Activated CD8-positive, alpha-beta memory T cell treated with anti-CD3 and anti-CD28 coated beads, Interleukin-2, amount 10 ng/mL, durations not matched to agents 7 days and 5 days (primary cell): ENCODE measurements at places on chromosomes 5 and 9. TPM values are rescaled to one million over a fixed set of nuclear protein-coding genes. Genes with fewer than 3 reads are reported as not detected.

Gene SMIM23
- total RNA-seq, result not detected

Gene INSL6
- total RNA-seq, result not detected

Gene CRHBP
- total RNA-seq, result not detected

DNA sequence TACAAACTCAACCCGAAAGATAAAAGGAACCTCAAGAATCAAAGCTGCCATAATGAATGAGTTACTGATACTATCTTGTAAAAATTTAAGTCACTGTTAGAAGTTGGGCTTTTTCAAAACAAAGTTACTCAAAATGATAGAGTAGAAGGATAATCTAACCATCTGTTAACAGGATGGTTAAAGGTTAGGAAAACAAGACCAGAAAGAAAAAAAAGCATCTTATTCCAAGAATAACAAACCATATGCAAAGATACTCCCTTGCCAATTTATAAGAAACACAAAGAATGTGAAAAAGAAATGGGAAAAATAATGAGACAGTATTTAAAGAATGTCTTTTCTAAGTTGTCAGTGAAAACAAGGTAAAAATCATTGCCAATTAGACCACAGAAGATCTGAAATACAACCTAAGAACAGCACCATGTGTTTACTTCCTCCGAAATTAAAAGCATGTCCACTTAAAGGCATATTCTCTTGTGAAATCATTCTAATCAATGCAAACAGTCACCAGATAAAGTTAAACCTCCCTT, 51.2 kb downstream of the STRBP start:
- no peak for DNase-seq

DNA sequence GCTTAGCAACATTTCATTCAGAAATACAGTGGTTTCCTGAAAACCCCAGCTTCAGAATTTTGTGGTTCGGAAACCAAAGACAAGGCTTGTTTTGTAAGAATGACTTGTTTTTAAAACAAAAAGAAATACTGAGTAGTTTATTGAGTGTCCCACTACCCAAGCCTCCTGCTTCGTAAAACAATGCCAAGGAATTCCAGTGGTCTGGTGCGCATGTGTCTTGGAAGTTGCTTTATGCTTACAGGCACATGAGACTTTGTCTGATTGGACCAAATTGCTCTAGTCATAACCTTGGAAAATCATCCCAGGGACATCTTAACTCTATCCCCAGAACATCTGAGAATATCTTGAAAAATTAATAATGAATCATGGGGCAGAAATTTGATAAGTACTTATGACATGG, 77.1 kb upstream of the FST start:
- DNase-seq, result no peak
- H3K4me3 ChIP-seq, result no peak overlapping the region
- no peaks in the 10 kb centered on the region for H3K4me1 ChIP-seq
- H3K27ac ChIP-seq, result no peak overlapping the region
- peaks cover 4% of the 10 kb centered on the region for H3K27me3 ChIP-seq
- no peaks in the 10 kb centered on the region for H3K36me3 ChIP-seq

- no peak overlapping the region for H3K27ac ChIP-seq
- no peak for DNase-seq
- H3K27me3 ChIP-seq, result no peaks in the 10 kb centered on the region
- peaks cover 73% of the 10 kb centered on the region for H3K36me3 ChIP-seq
- peaks cover 31% of the 10 kb centered on the region for H3K4me1 ChIP-seq
Observed at GRCh38 chr9:88414298-88414697, 26.1 kb downstream of the SPIN1 start.

GRCh38 chr5:82754036-82754746, 323.0 kb downstream of the TMEM167A start:
- H3K27ac ChIP-seq, result no peak overlapping the region
- peaks cover 8% of the 10 kb centered on the region for H3K27me3 ChIP-seq
- H3K36me3 ChIP-seq, result no peaks in the 10 kb centered on the region
- no peaks in the 10 kb centered on the region for H3K4me1 ChIP-seq
- no peak for DNase-seq

GRCh38 chr5:75303419-75303818, 33.6 kb upstream of the HMGCR start:
- H3K4me1 ChIP-seq, result no peaks in the 10 kb centered on the region
- H3K27ac ChIP-seq, result no peak overlapping the region
- H3K36me3 ChIP-seq, result no peaks in the 10 kb centered on the region
- no peak for DNase-seq
- peaks cover 2% of the 10 kb centered on the region for H3K27me3 ChIP-seq

DNA sequence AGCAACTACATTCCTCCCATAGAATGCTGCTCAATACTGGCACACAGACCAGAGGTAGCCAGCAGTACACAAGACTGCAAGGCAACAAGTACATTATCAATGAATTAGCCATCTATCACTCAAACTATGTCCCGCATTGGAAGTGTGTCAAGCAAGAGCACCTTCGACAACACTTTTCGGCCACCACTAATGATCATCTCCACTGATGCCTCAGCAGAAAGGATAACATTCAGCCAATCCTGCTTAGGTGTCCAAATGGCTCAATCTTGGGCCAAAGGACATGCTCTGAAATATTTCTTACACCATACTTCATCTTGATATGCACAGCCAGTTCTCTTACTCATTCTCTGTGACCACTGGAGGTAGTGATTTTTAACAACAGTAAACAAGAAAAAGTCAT, 25.0 kb downstream of the SKP1 start:
- H3K27ac ChIP-seq, result peak overlapping the region; percentile 33
- peaks cover 49% of the 10 kb centered on the region for H3K36me3 ChIP-seq
- no peaks in the 10 kb centered on the region for H3K27me3 ChIP-seq
- H3K4me3 ChIP-seq, result no peak overlapping the region
- DNase-seq, result no peak

- H3K4me3 ChIP-seq, result no peak overlapping the region
- H3K4me1 ChIP-seq, result no peaks in the 10 kb centered on the region
- H3K27me3 ChIP-seq, result no peaks in the 10 kb centered on the region
- no peaks in the 10 kb centered on the region for H3K36me3 ChIP-seq
- DNase-seq, result no peak
Observed at GRCh38 chr5:126965061-126965475, 65.3 kb downstream of the MARCHF3 start.

DNA sequence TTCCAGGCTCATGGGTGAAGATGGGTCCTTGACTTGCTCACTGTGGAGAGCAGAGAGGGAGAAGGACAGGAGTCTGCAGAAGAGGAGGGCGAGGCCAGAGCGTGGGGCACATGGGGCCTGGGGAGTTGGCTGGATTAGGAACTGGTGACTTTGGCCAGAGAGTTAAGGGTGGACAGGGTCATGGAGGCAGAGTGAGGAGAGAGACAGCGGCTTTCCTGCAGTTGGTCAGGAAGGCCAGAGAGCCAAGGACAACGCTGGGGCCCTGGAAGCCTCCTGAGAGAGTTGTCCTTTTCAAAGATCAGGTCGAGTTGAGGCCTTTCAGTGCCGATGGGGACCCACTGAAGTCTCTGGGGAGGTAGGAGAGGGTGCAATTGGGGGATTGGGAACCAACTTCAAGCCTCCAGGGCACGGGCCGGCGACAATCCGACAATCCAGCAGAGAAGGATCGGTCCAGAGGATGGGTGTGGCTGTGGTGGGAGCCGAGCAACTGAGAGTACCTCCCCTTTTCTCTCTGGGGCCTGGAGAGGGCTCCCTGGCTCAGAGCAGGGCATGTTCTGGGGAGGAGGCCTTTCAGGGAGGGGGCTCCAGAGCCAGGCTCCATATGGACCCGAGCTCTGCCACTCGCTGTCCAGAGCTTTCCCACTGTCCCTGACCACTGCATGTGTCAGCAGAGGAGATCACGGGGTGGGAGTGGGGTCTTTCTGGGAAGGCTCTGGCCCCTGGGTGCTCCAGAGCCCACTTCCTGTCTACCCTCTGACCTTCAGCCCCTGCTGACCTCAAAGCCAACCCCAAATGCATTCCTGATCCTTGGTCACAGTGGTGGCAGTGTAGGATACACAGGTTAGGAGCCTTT, 7.5 kb upstream of the PHYHD1 start:
- H3K27me3 ChIP-seq, result no peaks in the 10 kb centered on the region
- H3K36me3 ChIP-seq, result peaks cover 24% of the 10 kb centered on the region
- H3K4me3 ChIP-seq, result no peak overlapping the region
- peak overlapping the region; percentile 52 for H3K27ac ChIP-seq
- no peak for DNase-seq

DNA sequence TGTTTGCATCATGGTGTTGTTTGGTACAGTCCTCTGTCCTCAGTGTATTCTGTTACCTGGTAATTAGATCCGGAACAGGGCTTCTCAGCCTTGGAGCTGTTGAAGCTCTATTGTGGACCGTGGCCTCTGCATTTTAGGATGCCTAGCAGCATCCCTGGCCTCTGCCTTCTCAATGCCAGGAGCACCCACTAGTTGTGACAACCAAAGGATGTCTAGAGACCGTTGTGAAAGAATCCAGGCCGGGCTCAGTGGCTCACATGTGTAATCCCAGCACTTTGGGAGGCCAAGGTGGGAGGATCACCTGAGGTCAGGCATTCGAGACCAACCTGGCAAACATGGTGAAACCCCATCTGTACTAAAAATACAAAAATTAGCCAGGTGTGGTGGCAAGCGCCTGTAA, 159.6 kb downstream of the CACNA1B start:
- no peak overlapping the region for H3K4me3 ChIP-seq
- H3K27me3 ChIP-seq, result peaks cover 20% of the 10 kb centered on the region
- H3K36me3 ChIP-seq, result no peaks in the 10 kb centered on the region

GRCh38 chr5:33362915-33363314, 77.8 kb upstream of the TARS1 start:
- DNase-seq, result no peak
- H3K27me3 ChIP-seq, result no peaks in the 10 kb centered on the region
- no peak overlapping the region for H3K4me3 ChIP-seq

DNA sequence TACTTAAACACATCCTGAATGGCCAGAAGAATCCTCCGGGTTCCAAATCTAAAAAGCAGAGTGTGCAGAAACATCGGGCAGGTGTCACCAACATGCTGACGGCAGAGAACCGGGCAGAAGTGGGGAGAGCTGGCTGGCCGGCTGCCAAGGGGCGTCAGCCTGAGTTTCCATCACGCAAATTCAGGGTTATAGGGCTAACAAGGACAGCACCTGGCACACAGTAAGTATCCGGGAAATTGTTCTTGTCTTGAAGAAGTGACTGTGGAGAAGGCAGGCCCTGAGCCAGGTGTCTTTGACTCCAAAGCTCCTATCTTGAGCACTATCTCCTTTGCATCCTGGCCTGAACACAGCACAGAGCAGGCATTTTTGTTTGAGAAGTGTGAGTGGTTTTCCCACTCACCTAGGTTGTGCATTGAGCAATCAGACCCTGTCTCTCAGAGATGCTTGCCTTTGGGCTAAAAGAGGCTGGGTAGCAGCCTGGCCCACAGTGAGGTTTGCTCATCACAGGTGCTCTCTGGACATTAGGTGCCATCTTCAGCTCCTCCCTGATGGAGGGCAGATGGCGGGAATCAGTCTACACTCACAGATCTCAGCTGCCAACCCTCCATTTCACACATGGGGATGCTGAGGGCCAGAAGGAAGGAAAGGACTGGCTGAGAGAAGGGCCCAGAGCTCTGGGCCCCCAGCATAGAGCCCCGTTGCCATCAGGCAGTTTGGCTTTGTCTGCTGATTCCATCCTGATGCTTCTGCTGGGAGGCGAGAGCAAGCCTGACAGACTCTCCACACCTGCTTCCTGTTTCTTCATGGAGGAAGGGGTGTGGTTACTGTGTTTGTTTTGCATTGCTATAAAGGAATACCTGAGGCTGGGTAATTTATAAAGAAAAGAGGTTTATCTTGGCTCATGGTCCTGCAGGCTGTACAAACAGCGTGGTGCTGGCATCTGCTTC, 52.8 kb downstream of the WHRN start:
- peak overlapping the region; percentile 24 for H3K27ac ChIP-seq
- peaks cover 22% of the 10 kb centered on the region for H3K4me1 ChIP-seq
- H3K4me3 ChIP-seq, result no peak overlapping the region
- no peak for DNase-seq
- peaks cover 2% of the 10 kb centered on the region for H3K36me3 ChIP-seq

DNA sequence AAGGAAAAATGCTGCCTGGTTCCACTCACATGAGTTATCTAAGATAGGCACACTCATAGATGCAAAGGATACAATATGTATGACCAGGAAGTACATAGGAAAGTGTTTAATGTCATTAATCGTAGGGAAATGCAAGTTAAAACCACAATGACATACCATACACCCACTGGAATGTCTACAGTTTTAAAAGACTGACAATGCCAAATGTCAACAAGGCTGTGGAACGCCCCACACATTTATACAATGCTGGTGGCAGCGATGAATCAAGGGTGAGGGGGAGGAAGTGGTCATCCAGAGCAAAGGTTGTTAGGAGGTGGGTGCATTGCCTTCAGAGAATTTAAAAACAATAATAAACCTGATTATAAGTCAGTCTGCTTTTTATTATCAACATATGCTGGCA, 437.8 kb downstream of the ARHGEF28 start:
- no peaks in the 10 kb centered on the region for H3K4me1 ChIP-seq
- no peak overlapping the region for H3K4me3 ChIP-seq
- no peak for DNase-seq

- no peaks in the 10 kb centered on the region for H3K27me3 ChIP-seq
- no peak overlapping the region for H3K4me3 ChIP-seq
- no peaks in the 10 kb centered on the region for H3K4me1 ChIP-seq
Observed at GRCh38 chr9:11743356-11743755, 949.8 kb upstream of the TYRP1 start.

DNA sequence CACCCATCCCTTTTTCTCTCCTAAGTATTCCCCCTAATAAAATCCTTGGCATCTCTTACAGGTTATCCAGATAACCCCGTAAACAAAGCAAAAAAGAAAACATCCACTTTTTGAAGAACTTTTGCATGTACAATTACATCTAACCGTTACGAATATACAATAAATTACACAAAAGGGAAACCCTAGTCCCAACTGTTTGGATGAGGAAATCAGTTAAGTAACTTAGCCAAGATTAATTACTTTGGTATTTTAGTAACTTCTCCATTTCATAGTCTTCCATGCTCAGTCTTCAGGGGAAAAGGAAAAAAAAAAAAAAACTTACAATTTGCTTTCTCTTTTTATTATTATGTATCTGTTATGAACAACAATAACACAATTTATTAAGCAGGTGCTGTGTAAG, 212.9 kb downstream of the ACTL7B start:
- H3K36me3 ChIP-seq, result no peaks in the 10 kb centered on the region
- H3K27me3 ChIP-seq, result no peaks in the 10 kb centered on the region
- no peak overlapping the region for H3K27ac ChIP-seq
- no peak overlapping the region for H3K4me3 ChIP-seq
- H3K4me1 ChIP-seq, result no peaks in the 10 kb centered on the region

GRCh38 chr9:95627802-95628201, 111.0 kb upstream of the PTCH1 start:
- H3K4me3 ChIP-seq, result no peak overlapping the region
- no peak for DNase-seq
- H3K27me3 ChIP-seq, result peaks cover 27% of the 10 kb centered on the region
- peaks cover 1% of the 10 kb centered on the region for H3K36me3 ChIP-seq
- no peak overlapping the region for H3K27ac ChIP-seq

GRCh38 chr9:93088656-93089015, 7.4 kb upstream of the CARD19 start:
- peaks cover 51% of the 10 kb centered on the region for H3K4me1 ChIP-seq
- H3K36me3 ChIP-seq, result peaks cover 76% of the 10 kb centered on the region
- H3K27ac ChIP-seq, result no peak overlapping the region

GRCh38 chr5:38878391-38879077, 32.7 kb downstream of the OSMR start:
- H3K4me1 ChIP-seq, result no peaks in the 10 kb centered on the region
- DNase-seq, result no peak
- H3K36me3 ChIP-seq, result no peaks in the 10 kb centered on the region
- H3K27ac ChIP-seq, result no peak overlapping the region
- peaks cover 35% of the 10 kb centered on the region for H3K27me3 ChIP-seq
- H3K4me3 ChIP-seq, result no peak overlapping the region

- H3K36me3 ChIP-seq, result peaks cover 2% of the 10 kb centered on the region
- H3K4me1 ChIP-seq, result no peaks in the 10 kb centered on the region
- H3K27me3 ChIP-seq, result peaks cover 26% of the 10 kb centered on the region
Observed at GRCh38 chr5:160187091-160187490, 42.2 kb upstream of the FABP6 start.
